HT-29 (cell line): ENCODE measurements at places on chromosomes 2 and 18. TPM values are rescaled to one million over a fixed set of nuclear protein-coding genes. Genes with fewer than 3 reads are reported as not detected.

The ZNF396 gene
- 0.03 TPM in 1 of 2 replicates, not detected in the other for total RNA-seq

The CNTNAP5 gene
- total RNA-seq, result not detected in 2 replicates

GRCh38 chr18:50859793-50860555 lies 18.9 kb upstream of the ME2 start:
- DNase-seq, result no peak

The ZC3H6 gene
- total RNA-seq, result 0.50 and 1.2 TPM in 2 replicates

GRCh38 chr2:51335087-51336058 lies 303.4 kb upstream of the NRXN1 start:
- DNase-seq, result peak; percentile 19

The CXCR1 gene
- total RNA-seq, result not detected in 2 replicates

- no peak for DNase-seq
Measured at GRCh38 chr2:226431288-226431948, 368.2 kb downstream of the IRS1 start.

The SERPINB10 gene
- total RNA-seq, result not detected in 2 replicates

- no peak for DNase-seq
Measured at GRCh38 chr2:151465771-151466170, 56.1 kb downstream of the RIF1 start.

The C2orf81 gene
- 3.2 and 3.9 TPM in 2 replicates for total RNA-seq

The ATP8B1 gene
- total RNA-seq, result 25.8 and 34.0 TPM in 2 replicates

- peak; percentile 5 for DNase-seq
Measured at GRCh38 chr2:238948765-238949641, 101.1 kb downstream of the TWIST2 start.

The ZCCHC2 gene
- total RNA-seq, result 19.7 and 20.3 TPM in 2 replicates

DNA sequence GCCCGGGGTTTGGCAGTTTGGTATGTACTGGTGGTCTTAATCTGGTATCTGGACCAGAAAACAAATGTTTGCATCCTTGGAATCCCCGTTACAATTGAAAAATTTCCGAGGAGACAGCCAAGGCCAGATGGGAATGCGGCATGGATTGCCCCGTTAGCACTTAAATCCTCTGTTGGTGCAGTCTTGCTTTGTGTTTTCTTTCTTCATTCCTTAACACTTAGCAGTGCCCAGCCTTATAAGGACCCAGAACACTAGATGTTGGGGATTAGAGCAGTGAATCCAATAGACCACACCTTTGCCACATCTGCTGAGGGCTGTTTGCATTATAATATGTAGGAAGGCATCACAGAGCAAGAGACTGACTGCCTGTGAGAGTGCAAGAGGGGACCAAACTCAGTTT lies 12.8 kb upstream of the ZNF532 start:
- no peak for DNase-seq

DNA sequence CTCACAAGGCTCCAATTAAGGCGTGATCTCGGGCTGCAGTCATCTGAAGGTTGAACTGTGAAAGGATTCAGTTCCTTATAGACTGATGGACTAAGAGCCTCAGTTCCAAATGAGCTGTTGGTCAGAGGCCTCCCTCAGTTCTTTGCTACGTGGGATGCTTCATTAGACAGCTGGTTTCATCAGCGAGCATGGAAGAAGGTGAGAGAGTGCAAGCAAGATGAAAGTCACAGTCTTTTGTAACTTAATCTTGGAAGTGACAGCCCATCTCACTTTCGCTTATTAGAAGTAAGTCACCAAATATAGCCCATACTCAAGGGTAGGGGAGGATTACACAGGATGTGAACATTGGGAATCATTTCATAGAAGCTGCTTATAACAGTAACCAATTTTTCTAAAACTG lies 26.8 kb downstream of the PPP1CB start:
- no peak for DNase-seq

The LINC00305 gene
- not detected in 2 replicates for total RNA-seq

- no peak for DNase-seq
Measured at GRCh38 chr2:36781907-36782720, 85.6 kb downstream of the VIT start.

DNA sequence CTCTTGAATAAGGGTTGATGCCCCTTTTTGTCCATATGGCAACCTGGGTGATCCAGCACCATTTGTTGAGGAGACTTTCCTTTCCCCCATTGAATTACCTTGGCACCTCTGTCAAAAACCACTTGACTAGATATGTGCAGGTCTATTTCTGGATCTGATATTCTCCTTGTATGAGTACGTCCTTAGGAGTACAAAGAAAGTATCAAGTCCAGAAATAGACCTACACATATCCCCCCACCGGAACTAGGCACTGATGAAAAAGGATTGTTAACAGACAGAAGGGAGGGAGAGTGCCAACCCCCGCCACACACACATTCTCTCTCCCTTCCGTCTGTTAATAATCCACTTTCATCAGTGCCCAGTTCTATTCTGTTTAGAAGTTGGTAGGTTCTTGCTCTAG lies 225.0 kb downstream of the TMEM163 start:
- DNase-seq, result no peak

The MC2R gene
- total RNA-seq, result not detected in 2 replicates

- no peak for DNase-seq
Measured at GRCh38 chr2:169493360-169493759, 14.1 kb downstream of the BBS5 start.

DNA sequence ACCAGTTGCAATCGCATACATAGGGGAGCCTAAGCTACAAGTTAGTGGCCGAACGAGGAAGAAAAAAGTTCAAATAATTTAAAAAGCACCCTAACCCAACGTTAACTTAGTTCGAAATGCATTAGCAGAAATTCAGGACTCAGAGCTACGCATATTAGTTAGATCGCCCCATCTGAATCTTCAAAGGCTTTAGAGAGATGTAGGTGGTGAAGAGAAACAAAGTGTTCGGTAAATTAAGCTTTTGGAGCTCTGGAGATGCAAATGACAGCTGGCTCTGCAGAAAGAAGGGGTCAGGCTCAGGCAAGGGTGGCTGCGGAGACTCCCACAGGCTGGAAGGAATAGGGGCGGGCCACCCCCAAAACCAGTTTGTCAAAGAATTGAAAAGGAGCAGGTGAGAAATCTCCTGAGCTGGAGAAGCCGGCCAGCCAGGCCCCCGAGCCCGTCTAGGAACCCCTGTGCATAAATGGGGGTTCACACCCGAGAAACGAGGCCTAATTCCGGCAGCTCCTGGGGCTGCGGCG lies 621 bp downstream of the TXNL1 start:
- peak; percentile 19 for DNase-seq

- DNase-seq, result no peak
Measured at GRCh38 chr2:145245268-145245870, 725.5 kb upstream of the ZEB2 start.

DNA sequence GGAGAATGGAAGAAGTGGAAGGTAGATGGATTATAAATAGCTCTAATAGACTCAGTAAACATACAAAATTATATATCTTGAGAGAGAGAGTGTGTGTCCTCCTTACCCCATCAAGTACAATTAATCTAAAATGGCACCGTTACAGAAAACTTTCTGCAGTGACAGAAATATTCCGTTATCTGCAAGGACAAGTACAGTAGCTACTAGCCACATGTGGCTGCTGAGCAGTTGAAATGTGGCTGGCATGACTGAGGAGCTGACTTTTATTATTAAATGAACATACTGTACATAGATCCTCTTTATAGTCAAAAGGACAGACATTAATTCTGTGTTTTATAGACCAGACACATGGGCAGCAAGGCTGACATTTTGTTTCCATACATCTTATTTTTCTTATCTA lies 7.0 kb downstream of the CCDC93 start:
- no peak for DNase-seq

GRCh38 chr2:183995632-183996031 lies 602.7 kb upstream of the ZNF804A start:
- no peak for DNase-seq

DNA sequence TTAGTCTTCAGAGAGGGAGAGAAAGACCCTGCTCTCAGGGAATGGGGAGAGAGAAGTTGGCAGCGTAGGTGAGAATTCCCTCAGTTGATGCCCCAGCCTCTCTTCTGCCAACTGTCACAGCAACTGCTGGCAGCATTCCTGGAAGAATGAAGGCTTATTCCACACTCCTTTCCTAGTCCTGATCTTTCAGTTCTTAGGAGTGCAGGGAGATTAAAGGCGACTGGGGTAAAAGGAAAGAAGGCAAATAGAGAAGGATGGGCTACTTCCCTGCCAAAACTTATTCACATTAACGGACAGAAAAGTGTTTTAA lies 65.9 kb upstream of the ACAA2 start:
- DNase-seq, result no peak

The LOXL3 gene
- 0.74 and 2.2 TPM in 2 replicates for total RNA-seq

The PER2 gene
- total RNA-seq, result 26.6 and 28.3 TPM in 2 replicates

The POMC gene
- not detected in 2 replicates for total RNA-seq

DNA sequence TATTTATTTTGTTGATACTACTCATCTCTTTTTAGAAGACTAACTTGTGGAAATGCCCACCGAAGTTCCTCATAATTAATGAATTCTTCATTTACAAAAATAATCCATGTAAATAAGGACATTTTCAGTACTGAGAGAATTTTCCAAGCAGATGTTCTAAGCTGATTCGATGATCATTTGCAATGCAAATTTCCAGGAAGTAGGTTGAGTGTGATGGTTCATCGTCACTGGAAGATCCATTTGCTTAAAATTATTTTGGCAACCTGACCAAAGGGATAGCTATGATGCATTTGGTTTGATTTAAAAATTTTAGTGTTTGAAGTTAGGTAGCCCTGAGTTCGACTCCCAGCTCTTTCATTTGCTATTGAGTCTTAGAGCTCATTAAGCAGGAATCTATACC lies 257.3 kb upstream of the RASGRP3 start:
- DNase-seq, result no peak

The CRYGC gene
- not detected in 2 replicates for total RNA-seq

The MRPL33 gene
- 64.9 and 72.1 TPM in 2 replicates for total RNA-seq

The SLC4A5 gene
- total RNA-seq, result 0.36 TPM in 1 of 2 replicates, not detected in the other

The CCDC150 gene
- 6.3 and 8.9 TPM in 2 replicates for total RNA-seq

DNA sequence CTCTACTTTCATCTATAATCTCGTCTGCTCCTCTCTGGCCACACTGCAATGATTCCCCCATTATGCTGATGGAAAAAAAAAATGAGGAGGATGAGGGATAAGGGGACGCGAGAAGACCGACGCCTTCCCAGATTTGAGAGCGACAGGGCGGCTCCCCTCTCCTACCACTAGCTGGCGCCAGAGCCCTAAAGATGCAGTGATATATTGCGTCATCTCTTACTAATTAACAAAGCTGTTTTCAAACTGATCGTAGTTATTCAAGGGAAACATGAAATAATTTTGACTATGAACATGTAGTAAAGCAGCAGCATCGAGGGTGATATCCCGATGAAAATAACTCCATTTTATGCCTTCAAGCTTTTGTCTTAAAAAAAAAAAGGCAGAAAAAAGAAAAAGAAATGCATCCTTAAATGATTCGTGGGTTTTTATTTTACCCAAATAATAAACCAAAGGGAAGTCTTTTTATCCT lies 48.0 kb upstream of the HNRNPA3 start:
- DNase-seq, result peak; percentile 94

GRCh38 chr2:69631402-69631801 lies 12.1 kb downstream of the AAK1 start:
- no peak for DNase-seq

- DNase-seq, result no peak
Measured at GRCh38 chr18:77206676-77207374, 42.8 kb upstream of the GALR1 start.

DNA sequence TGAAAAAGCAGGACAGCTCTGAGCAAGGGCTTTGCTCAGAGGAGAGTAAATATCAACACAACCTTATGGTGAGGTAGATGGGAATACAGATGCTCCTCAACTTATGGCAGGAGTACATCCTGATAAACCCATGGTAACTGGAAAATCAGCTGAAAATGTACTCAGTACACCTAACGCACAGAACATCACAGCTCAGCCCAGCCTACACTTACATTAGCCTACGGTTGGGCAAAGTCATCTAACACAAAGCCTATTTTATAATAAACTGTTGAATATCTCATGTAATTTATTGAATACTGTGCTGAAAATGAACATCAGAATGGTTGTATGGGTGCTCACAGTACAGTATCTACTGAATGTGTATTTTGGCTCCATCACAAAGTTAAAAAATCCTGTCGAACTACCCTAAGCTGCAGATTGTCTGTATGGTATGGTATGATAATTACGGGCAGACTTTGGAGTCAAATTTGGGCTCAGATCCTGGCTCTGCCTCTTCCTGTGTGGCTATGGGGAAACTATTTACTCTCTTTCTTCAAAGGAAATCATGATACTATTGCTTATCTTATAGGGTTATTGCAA lies 120.3 kb upstream of the LYPD1 start:
- no peak for DNase-seq

DNA sequence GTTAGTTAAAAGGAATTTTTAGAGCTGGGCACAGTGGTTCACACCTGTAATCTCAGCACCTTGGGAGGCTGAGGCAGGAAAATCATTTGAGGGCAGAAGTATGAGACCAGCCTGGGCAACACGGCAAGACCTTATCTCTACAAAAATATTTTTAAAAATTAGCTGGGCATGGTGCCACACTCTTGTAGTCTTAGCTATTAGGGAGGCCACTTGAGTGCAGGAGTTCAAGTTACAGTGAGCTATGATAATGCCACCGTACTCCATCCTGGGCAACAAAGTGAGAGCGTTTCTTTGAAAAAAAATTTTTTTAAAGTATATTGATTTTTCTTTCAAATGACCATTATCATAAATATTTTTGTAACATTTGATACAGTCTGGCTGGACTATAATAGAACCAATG lies 93.6 kb upstream of the FAM117B start:
- DNase-seq, result no peak

- no peak for DNase-seq
Measured at GRCh38 chr2:17558053-17558452, 17.6 kb downstream of the VSNL1 start.

- no peak for DNase-seq
Measured at GRCh38 chr2:43890855-43891254, 52.1 kb downstream of the ABCG8 start.

DNA sequence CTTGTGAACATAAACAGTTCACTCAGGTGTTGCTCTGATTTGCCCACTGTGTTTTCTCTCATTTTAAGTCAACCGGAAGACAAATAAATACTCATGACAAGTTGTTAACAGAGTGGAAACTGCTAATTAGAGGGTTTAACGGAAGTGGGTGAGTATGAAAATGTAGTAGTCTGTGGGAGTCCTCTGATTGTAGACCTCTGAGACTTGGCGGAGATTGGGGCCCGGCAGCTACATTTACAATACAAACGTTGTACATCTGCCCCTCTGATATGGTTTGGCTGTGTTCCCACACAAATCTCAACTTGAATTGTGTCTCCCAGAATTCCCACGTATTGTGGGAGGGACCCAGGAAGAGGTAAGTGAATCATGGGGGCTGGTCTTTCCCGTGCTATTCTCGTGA lies 107.3 kb upstream of the FAM98A start:
- DNase-seq, result no peak
